Coronary artery (tissue), 2 donors: ENCODE measurements at places on chromosomes 12 and 14.
A peak's percentile ranks its signal among the peaks of the same experiment; 100 is the strongest.

- no peak for DNase-seq
Observed at GRCh38 chr12:74489543-74489942, 48.1 kb upstream of the ATXN7L3B start.

- DNase-seq = no peak
Observed at GRCh38 chr14:81371802-81372201, 28.3 kb downstream of the STON2 start.

DNA sequence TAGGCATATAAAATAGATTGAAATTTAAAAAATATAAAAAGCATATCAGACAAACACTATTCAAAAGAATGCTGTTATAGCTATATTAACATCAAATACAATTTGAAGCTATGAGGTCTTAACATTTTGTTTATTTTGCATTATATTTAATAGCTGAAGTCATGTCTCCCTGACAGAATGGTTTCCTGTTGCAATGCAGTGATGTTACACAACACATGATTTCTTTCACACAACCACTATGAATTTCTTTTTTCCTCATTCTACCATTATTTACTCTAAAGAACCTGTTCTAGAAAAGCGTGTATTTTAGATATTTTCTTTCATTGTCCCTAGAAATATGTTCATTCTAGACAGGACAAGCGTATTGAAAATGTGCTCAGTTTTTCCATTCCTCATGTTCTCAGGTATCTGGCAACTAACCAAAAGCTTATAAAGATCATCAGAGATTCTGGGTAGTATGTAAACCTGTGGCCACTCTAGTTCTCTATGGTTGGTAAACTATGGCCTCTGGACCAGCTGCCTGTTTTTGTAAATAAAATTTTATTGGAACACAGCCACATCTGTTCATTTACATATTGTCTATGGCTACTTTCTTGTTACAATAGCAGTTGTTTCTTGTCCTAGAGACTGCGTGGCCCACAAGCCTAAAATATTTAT lies 183.8 kb downstream of the FOXA1 start:
- no peak for DNase-seq

GRCh38 chr12:62256408-62257096 lies 3.7 kb upstream of the USP15 start:
- DNase-seq = no peak

DNA sequence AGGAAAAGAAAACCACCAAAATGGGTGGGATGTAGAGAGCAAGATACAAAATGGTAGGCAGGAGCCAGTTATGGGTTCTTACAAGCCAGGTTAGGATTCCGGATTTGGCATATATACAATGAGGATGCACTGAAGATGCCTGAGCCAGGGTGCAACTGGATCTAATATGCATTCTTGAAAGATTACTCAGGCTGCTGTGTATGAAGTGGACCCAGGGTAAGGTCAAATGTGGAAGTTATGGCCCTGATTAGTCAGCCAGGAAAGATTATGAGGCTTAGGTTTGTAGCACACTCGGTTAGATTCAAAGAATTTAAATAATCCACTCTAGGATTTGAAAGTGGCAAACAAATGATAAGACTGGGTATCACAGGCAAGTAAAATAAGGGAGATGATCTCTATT lies 1750.7 kb upstream of the FLRT2 start:
- no peak for DNase-seq

DNA sequence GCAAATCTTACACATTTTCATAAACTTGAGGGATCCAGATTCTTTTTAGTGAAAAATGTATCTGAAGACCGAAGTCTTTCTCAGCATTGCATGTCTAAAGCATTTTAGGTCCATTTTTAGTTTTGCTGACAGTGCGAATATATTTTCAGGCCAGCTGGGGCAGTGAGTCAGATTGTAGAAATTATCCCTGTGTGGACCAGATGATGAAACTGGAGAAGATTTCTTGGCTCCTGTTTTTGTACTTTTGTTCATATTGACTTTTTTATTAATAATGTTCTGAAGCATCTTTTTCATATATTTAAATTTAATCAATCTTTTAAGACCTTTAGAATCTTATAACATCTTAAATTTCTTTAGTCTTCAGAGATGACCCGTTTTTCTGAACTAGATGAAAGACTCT lies 173.1 kb downstream of the FLRT2 start:
- no peak for DNase-seq

DNA sequence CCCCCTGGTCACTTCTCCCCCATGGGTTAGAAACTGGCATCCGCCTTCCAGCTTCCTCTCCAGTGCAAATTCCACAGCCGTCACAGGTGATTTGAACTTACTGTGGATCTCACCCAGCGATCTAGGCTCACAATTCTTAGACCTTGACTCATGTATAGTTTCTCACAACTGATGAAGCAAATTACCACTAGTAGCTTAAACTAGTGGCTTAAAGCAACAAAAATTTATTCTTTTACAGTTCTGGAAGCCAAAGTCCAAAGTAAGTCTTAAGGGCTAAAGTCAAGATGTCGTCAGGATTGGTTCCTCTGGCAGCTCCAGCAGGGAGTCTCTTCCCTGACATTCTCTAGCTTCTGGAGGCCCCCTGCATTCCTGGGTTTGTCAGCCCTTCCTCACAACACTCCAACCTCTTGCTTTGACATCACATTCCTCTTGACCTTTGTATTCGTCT lies 117.4 kb downstream of the KTN1 start:
- no peak for DNase-seq

- DNase-seq = no peak
Observed at GRCh38 chr12:92673756-92674155, 29.0 kb upstream of the PLEKHG7 start.

GRCh38 chr12:113184098-113184899 lies 979 bp downstream of the DDX54 start:
- peak; percentile 83 for DNase-seq

- DNase-seq = peak; percentile 76
Observed at GRCh38 chr14:31090883-31091764, 64.9 kb upstream of the STRN3 start.

GRCh38 chr12:110641521-110641920 lies 27.6 kb downstream of the TCTN1 start:
- DNase-seq = no peak

DNA sequence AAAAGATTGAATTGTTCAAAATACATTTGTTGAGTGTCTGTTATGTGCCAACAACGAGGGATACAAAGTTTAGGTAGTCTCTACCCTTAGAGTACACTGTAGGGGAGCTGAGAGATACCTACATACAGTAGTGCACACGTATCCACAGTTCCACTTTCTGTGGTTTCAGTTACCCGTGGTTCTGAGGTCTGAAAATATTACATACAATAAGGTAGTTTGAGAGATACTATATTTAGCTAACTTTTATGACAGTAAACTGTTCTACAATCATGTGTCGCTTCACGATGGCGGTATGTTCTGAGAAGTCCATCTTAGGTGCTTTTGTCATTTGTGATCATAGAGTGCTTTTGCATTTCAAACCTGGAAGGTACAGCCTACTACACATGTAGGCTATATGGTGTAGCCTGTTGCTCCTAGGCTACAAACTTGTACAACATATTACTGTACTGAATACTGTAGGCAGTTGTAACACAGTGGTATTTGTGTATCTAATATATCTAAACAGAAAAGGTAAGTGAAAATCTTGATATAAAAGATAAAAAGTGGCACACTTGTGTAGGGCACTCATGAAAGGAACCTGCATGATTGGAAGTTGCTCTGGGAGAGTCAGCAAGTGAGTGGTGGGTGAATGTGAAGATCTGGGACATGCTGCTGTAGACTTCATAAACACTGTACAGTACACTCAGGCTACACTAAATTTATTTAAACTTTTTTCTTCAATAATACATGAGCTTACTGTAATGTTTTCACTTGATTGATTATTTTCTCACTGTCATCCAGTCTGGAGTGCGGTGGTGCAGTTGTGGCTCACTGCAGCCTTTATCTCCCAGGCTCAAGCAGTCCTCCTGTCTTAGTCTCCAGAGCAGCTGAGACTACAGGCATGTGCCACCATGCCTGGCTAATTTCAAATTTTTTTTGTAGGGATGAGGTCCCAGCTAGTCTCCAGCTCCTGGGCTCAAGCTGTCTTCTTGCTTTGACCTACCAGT lies 4.0 kb downstream of the CPSF6 start:
- DNase-seq = no peak

DNA sequence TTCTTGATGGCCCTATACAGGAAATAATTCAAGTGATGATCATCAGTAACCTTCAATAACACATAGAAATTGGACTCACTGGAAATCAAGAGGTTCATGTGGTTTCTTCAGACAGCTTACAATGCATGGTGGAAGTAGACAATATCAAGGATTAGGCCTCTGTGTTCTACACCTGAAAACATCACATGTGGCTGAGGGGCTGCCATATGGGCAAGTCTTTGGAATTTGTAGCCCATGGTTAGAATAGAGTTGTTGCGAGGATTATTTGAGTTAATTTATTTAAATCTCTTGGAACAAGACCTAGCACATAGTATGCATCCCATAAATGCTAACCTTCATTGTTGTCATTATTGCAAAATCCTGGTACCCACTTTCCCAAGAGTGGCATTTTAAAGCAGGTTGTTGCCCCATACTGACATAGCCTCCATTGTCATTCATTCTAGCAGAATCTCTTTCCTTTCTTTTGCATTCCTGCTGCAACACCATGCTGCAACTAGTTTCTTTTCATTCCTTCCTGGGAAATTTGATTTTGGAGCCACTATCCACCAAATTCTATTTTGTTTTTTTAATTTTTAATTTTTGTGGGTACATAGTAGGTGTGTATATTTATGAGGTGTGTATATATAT lies 352.7 kb upstream of the NAV3 start:
- no peak for DNase-seq

GRCh38 chr12:22275843-22276242 lies 58.7 kb downstream of the ST8SIA1 start:
- peak; percentile 96 for DNase-seq

GRCh38 chr12:130219929-130220705 lies 57.9 kb downstream of the FZD10 start:
- no peak for DNase-seq

DNA sequence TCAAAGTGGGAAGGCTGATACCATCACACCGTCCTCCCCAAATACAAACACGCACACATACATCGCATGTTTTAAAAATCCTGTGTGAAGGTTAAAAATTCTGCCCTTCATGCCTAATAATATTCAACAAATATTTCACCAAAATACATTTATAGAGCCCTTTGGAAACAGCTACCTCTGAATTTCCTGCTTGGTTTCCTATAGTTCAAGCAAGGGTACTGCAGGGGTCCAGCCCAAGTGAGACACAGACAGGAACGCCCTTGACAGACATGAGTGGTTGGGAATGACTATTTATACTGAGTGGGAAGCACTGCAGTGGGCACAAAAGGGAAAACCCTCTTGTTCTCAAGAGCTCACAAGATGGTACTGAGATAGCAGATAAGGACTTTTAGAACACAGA lies 51.0 kb downstream of the ST8SIA1 start:
- no peak for DNase-seq

GRCh38 chr12:39807043-39807442 lies 187.4 kb upstream of the ABCD2 start:
- no peak for DNase-seq

DNA sequence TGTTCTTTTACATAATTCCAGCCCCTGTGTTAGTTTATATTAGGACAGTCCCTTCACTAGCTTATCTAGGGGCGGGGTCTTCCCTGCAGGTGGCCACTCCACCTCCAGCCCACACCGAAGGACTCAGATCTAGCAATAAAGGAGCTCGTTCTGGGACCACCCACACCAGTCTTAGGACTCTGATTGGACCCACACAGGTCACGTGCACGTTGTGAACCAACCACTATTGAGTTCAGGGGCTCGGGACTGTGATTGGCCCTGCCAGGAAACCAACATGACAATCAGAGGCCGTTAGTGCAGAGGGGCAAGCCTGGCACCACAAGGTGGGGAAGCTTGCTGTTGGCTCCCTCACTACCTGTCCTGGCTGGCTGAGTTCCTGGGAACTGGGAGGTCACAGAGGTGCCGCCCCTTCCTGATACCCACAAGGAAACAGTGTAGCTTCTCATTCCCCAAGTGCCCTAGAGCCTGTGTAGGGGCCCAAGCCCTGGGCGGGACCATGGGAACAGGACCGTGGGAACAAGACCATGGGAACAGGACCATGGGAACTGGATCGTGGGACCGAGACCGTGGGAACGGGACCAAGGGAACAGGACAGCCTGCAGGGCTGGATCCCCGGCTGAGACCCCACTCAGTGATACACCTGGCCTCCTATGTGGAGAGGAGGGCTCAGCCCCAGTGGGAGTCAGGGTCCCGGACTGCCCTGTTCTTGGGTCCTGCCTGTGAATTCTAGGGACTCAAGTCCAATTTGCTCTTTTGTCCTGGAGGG lies 297.8 kb downstream of the ADGRD1 start:
- no peak for DNase-seq

DNA sequence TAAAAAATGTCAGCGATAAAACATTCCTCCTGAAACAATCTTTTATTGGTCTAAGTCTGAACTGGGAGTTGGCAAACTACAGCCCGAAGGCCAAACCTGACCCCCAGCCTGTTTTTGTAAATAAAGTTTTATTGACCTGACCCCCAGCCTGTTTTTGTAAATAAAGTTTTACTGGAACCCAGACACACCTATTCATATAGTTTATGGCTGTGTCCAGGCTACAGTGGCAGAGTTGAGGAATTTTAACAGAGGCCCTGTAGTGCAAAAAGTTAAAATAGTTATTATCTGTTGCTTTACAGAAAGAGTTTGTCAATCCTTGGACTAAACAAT lies 12.1 kb upstream of the SCARB1 start:
- DNase-seq = no peak

DNA sequence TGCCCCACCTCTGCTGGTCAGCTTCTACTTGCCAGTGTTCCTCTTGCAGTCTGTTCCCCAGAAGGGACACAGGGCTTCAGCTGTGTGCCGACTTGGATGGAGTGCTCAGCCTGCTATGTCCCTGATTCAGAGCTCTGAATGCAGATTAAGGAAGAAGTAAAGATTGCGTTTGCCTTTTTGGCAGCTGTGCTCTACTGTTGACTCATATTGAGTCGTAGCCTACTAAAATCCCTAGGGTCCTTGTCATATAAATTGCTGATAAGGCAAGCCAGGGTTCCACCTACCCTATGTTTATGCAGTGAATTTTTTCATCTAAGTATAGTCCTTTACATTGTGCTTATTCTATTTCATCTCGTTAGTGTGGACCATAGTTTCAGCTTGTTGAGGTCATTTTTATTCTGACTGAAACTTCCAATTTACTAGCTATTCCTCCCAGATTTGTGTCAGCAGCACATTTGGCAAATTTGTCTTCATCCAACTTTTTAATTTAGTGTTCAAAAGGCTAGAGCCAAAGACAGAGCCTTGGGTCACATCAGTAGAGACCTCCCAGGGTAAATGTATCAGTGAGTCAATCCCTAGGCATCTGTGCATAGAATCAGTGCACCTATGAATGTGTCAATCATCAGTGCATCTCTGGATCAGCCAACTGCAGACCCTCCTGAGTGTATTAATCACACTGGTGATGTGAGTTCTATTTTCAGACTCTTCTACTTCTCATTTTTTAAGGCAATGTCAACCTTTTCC lies 31.9 kb downstream of the CACNA1C start:
- peak; percentile 88 for DNase-seq

- DNase-seq = no peak
Observed at GRCh38 chr12:48361664-48362339, 11.1 kb upstream of the ZNF641 start.
